ENCODE measurements at places on chromosomes 13 and 19.

DNA sequence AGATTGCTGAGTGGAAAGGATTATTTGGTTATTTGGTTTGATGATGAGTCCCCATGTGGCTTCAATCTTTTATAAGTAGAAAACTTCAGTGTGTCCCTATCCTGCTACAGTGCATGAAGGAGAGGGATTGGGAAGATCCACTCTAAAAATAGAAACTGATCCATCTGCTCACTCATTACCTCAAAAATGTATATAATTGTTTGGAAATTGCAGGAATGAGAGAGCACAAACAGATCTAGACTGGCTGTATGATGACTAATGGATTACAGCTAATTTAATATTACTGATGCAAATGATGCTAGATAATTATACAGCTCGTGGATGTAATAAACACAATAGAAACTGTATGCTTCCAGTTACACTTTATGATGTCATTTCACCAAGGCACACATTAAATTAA, 625.3 kb upstream of the PRR20A start:
- no peak for DNase-seq

GRCh38 chr13:88752041-88752440, 1080.9 kb downstream of the SLITRK5 start:
- DNase-seq, result no peak

GRCh38 chr13:79631051-79631659, 150.2 kb downstream of the NDFIP2 start:
- no peak for DNase-seq

- peak; percentile 65 for DNase-seq
Observed at GRCh38 chr19:19627621-19628500, at the start of gene LPAR2. Gene LPAR2 (minus strand): TSS chr19:19628220. CDS start chr19:19627275, 945 bp downstream.

GRCh38 chr13:34416971-34417380, 525.1 kb upstream of the NBEA start:
- DNase-seq, result no peak

DNA sequence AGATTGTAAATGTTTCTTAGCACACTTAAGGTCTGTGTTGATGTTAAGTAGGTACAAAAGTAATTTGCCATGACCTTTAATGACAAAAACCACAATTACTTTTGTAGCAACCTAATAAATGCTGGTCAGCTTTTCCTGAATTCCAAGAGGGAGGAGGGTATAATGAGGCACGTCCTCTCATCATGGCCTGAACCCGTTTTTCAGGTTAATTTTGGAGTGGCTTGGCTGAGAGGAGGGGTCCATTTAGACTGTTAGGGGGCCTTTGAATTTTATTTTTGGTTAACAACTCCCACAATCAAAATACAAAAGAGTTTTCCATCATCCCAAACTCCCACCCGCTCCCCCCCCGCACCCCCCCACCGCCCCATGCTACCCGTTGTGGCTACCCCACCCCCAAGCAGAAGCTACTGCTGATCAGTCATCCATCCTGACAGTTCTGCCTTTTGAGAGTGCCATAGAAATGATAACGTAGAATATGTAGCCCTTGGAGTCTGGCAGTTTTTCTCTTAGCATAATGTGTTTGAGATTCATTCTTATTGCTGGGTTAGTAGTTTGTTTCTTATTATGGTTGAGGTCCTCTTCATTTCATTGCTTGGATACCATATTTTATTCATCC, 14.4 kb upstream of the PLEKHF1 start:
- no peak for DNase-seq

- DNase-seq, result no peak
Observed at GRCh38 chr19:8307400-8307964, 676 bp downstream of the CD320 start.

DNA sequence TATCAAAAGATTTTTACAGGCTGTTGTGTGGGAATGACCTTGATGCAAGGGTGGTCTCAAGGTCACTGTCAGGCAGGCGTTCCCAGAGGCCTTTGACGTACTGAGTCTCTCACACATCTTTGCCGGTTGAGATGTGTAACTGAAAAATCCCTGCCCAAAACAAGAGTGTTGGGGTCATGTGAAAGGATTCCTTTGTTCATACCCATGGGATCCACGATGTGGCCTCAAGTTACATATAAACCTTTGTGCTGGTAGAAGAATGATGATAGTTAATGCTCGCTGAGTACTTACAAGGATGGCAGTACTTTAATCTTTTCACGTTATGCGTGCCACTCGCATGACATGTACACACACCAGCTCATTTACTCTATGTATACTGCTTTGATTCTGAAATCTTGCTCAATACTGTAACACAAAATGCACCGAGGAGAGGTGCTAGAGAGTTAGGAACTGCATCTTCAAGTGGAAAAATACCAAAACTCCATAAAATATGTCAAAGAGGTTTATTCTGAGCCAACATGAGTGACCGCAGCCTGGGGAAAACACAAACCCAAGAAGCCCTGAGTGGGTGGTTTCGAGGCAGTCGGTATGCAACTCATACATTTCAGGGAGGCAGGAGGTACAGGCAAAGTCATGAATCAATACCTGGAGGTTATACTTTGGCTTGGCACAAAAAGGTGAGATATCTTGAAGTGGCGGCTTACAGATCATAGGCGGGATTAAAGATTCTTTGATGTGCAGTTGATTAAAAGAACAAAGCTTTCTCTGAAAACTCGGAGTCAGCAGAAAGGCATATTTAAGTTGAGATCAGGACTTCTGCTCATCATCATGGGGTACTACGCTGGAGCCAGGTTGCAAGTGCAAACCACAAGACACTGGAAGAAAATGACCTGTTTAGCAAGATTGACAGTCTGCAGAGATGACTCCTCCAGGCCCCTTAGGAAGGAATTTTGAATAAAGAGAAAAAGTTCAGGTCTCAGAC, 87.4 kb upstream of the ARHGEF7 start:
- DNase-seq, result no peak

DNA sequence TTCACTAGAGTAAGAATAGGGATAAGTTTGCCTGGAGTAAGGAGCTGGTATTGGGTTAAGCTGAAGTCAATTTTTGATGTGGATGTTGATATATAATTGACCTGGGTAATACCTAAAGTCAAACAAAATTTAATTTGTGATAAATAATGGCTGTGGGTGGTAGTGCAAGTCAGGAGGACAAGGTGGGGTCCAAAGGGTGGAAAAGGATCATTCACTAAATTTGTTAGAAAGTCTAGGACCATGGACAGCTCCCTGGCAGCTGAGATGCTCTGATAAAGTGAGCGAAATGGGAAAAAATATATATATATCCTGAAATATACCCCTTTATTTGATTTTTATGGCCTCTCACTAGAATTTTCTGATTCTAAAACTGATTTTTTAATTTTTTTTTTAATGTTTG, 463.5 kb downstream of the GPC6 start:
- DNase-seq, result peak; percentile 19

- no peak for DNase-seq
Observed at GRCh38 chr19:3575949-3576673, 3.4 kb downstream of the HMG20B start.

DNA sequence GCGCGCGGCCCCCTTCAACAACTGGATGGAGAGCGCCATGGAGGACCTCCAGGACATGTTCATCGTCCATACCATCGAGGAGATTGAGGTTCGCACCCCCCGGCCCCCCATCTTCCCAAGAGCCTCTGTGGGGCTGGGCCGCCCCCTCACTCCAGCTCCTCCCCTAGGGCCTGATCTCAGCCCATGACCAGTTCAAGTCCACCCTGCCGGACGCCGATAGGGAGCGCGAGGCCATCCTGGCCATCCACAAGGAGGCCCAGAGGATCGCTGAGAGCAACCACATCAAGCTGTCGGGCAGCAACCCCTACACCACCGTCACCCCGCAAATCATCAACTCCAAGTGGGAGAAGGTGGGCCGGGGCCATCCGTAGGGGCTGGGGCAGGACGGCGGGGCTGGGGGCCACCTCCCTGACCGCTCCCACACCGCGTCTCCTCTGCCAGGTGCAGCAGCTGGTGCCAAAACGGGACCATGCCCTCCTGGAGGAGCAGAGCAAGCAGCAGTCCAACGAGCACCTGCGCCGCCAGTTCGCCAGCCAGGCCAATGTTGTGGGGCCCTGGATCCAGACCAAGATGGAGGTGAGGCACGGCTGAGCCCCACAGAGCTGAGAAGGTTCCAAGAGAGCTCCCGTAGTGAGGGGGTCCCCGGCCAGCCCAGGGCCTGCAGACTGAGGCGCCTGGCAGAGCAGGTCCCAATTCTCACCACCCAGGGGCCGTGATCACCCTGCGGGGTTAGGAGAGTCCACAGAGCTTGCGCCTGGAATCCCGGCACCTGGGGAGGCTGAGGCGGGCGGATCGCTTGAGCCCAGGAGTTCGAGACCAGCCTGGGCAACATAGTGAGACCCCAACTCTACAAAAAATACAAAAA, 20.1 kb downstream of the CAPN12 start:
- no peak for DNase-seq

GRCh38 chr19:1361601-1362386, 21.9 kb upstream of the NDUFS7 start:
- DNase-seq, result no peak

- no peak for DNase-seq
Observed at GRCh38 chr13:97298816-97299215, 76.7 kb downstream of the MBNL2 start.

DNA sequence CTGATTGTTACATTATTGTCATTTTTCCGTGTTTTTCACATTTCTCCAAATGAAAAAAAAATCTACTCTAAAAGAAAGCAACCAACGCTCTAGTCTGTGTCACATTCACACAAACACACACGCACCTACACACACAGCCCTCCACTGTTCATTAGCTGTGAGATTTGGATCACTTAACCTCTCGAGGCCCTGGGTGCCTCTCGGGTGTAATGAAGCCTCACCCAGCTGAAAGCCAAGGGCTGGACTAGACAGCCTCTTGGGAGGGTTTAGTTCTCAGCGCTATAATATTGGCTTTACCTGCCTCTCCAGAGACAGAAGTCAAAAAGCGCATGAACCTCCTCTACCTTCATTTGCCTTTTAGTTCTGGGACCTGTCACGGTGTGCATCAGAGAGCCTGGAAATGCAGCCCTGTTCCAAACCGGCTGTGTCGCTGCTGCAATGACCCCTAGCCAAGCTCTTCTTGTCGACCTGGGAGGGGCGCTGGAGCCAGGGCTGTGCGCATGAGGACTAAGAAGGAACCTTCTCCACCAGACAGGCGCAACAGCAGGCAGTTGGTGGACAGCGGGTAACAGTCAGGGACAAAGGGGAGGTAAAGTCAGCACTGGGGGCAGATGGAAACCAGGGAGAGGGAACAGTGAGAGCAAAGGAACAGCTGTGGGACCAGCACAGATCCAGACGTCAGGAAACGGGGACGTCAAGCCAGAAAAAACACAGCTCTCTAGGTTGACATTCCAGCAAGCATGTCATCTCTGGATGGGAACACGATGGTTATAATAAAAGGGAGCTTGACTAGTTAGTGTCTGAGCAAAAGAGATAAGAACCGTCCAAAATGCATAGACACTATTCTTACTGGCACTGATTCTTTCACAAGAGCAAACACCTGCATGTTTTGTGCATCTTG, 375.9 kb downstream of the EFNB2 start:
- no peak for DNase-seq

DNA sequence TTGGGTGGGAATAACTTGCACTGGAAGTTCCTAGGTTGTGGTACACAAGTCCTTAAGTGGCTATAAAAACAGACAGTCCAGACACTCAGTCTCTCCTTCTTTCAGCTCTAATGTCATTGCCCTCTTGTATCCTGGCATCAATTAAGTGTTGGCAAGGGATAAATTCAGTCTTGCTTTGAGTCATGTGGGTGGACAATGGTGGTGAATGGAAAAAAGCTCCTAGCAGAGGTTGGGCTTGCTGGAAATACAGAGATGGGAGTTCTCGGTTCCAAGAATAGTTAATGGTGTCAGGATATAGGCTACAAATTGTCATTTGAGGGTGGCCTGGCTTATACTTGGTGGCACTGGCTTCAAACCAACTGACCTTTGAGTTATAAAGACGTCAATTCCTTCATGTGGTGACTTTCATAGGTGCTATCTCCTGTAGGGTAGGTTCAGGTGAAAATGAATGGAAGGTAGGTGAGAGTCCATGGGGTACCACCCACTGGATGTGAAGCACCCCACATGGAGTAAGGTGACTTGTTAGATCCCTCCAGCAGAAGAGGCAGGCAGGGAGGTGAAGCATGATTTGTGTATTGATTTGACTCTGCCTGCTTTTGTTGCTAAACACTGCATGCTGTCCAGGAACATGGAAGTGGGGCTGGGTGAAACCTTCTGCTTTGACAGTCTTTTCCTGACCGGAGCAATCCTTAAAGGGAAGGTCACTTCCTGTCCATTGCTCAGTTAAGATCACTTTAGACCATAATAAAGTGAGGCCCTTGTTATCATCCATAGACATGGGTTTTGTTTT, 102.0 kb downstream of the LACC1 start:
- no peak for DNase-seq

DNA sequence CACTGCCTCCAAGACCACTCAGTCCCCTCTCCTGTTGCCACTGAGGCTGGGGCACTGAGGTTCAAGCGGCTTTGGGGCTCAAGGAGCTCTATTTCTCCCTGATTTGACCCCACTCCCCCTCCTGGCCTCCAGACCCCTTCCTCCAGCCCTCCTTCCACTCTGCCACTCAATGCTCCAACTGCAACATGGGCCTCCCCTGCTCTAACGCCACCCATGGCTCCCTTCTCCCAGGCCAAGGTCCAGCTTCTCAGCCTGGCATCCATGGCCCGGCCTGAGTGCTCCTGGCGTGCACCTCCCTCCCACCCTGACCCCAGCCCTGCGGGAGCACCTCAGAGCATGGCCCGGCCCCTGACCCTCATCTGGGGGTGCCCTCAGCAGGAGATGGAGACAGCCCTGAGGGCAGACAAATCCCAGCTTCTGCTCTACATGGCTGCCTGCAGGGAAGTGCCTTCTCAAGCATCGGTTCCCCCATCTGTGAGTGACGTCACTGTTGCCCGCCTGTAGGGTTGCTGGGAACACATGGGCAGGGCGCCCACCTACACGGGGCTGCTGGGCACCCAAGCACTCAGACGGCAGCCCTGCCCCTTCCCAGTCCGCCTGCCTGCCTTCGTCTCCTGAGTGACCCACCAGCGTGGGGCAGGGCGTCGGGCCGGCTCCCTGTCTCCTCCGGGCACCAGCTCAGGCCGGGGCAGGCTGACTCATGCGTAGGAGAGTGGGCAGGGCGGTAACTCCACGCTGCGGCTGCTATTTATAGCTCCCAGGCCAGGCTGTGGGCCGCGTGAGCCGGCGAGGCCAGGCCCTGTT, 1.6 kb upstream of the DIRAS1 start:
- no peak for DNase-seq

- DNase-seq, result no peak
Observed at GRCh38 chr13:76953968-76954367, 5.7 kb downstream of the ACOD1 start.

- no peak for DNase-seq
Observed at GRCh38 chr13:113378825-113379224, 14.9 kb upstream of the GRTP1 start.

DNA sequence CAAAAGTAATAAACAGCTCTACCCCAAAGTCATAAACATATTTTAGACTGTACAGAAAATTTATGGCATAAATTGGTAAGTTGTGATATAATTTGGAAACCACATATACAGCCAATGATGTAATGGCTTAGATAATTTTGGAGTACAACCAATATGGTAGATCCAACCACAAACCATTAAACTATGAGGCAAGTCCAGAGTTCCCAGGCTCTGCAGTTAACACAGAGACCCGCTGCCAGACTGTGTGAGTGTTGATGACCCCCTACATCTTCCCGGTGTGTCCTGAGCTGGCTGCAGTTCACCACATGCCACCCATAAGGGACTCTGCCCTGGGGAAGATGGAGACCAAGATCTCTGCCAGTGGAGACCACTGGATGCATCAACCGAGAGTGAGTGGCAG, 9.9 kb upstream of the SERPINE3 start:
- DNase-seq, result no peak

Measured in hematopoietic multipotent progenitor cell (in vitro differentiated cells).